Uterus (tissue), 4 donors: ENCODE measurements at places on chromosomes 1 and 21. TPM values are rescaled to one million over a fixed set of nuclear protein-coding genes. Genes with fewer than 3 reads are reported as not detected.

Gene EFNA1
- total RNA-seq, result 58.5 TPM

Gene MTOR
- 40.2 TPM for total RNA-seq

Gene TRIM17
- 5.9 TPM for total RNA-seq

Gene PTCH2
- total RNA-seq, result 8.1 TPM

DNA sequence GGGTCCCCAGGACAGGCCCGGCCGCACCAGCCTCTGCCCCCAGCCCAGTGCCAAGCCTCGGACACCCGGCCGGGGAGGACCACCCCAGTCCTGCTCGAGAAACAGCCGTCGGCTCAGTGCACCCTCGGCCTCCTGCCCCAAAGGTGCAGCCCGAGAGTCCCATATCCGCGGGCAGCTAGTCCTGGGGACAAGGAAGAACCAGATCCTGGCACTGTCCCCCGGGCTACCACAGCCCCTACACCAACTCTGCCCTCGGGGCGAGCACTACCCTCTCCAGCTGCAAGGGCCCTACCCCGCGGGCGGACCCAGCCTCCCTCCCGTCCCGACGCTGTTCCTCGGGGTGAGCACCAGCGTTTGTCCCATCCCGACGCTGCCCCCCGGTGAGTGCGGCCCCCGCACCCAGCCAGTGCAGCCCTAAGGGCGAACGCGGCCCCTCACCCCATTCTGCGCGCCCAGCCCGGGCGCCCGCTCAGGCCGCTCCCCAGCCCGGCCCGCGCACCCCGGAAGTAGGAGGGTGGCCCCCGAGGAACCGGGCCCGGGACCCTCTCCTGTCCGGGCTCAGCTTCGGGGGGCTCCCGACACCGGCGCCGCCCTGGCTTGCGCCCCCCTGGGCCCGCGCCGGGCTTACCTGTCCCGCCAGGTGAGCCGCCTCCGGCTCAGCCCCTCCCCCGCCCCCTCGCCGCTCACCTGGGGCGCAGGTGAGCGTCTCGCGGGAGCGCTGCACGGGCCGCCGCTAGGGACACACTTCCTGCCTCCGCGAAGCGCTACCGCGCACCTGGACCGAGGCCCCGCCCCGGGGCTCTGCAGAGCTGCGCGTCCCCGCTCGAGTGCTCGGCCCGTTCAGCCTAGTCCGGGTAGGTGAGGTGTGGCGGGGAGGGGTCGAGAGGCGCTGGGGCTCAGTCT, at the start of gene KDF1:
TSS of gene KDF1 (minus strand) at position 747 of the 903 bp plus-strand sequence. CDS start 8,088 bp downstream, outside the sequence.
- no peak for DNase-seq

- DNase-seq, result peak; percentile 56
Observed at GRCh38 chr1:47643306-47644211, 205.7 kb downstream of the FOXD2 start.

GRCh38 chr1:234239515-234239914, 133.7 kb upstream of the COA6 start:
- DNase-seq, result no peak

- no peak for DNase-seq
Observed at GRCh38 chr1:112748396-112748795, 33.3 kb upstream of the PPM1J start.

- DNase-seq, result no peak
Observed at GRCh38 chr1:151763990-151764389, 694 bp upstream of the MRPL9 start.
